C1 segment of cervical spinal cord (tissue), 14 donors: ENCODE measurements at places on chromosomes 13 and 19.
A peak's percentile ranks its signal among the peaks of the same experiment; 100 is the strongest.

DNA sequence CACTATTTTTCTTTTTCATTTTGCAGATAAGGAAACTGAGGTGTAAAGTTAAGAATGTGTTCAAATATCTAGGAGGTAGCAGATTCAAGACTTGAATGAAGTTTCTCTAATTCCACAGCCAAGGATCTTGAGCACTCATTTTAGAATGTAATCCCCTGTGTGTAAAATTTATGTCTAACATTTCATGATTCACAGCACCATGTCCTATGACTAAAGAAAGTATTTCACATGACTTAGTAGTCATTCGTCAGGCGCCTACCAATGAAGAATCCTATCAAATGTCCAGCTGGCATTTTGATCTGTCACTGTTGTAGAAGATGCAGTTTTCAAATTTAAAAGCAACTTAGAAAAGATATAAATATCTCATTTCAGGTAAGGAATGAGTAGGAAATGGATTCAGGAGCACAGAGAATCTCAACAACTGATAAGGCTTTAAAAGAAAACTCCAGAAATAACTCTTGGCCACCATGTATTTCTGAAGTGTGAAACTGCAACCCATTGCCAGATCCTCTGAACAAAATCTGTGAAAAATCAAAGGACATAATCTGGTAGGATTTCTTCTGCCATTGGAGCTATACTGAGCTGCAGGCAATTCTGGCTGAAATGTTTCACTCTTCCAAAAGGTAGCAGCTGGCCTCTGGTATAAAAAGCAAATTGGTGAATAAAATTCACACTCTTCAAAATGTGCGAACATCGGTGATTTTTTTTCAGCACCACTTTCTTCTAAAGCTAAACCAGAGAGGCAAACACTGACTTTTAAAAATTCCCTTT is 92.2 kb downstream of the DCLK1 start:
- no peak for DNase-seq

DNA sequence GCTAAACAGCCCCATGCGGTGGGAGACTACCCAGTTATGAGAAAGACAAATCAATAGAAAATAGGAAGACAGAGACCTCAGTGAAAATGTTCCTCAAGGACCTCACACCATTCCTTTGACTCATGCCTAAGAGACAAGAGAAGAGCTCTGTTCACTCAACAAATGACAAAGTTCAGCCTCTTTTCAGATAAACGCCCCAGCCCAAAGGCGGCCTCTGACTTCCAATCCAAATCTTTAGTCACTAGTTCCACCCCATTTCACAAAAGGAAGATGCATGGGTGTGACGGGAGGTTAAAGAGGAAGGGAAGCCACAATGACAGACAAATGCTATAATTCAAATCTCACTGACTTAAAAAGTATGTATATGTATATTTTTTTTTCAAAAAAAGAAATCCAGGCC is 8.1 kb downstream of the CARS2 start:
- no peak for DNase-seq

DNA sequence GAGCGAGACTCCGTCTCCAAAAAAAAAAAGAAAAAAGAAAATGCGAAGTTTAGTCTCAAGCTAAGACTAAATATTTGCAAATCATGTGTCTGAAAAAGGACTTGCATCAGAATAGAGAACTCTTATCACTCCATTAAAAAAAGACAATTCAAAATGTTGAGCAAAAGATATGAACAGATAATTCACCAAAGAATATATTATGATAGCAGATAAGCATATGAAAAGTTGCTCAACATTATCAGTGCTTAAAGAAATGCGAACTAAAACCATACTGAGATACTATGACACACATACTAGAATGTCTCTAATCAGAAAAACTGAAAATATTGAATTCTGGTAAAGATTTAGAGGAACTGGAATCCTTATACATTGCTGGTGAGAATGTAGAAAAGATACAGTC is 38.7 kb upstream of the SACS start:
- no peak for DNase-seq

DNA sequence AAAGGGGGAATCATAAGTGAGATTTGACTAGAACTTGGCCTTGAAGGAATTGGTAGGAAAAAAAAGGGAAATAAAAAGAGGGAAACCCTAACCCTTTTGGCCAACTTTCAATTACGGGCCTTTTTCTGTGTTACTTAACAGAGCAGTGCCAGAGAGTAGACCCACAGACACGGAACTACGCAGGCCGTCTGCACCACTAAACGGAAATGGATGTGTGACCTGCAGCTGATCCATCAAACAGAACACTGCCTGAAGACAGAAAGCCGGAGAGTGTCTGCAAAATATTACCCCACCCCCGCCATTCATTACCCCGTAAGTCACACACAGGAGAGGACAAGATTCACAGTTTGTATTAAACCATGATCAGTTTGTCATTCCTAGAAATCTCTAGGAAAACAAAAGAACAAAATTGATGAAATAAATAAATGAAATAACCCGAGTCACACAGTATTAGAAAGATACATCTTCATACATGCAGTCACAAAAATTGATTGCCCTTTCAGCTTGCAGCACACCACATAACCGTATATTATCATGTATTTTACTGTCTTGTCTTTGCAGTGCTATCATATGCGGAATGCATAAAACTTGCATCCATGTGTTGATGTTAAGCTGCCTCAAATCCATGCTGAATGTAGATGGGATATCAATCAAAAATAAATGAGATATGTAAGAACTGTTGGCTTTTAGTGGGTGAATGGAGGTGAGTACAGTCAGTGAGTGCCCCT is 424.7 kb downstream of the IRS2 start:
- DNase-seq: no peak

GRCh38 chr19:33032218-33032781 is 32.4 kb downstream of the RHPN2 start:
- no peak for DNase-seq

- DNase-seq: no peak
Observed at GRCh38 chr19:52992109-52993004, 21.4 kb upstream of the ERVV-1 start.

- DNase-seq: no peak
Observed at GRCh38 chr13:93118081-93118615, 108.5 kb upstream of the GPC6 start.

DNA sequence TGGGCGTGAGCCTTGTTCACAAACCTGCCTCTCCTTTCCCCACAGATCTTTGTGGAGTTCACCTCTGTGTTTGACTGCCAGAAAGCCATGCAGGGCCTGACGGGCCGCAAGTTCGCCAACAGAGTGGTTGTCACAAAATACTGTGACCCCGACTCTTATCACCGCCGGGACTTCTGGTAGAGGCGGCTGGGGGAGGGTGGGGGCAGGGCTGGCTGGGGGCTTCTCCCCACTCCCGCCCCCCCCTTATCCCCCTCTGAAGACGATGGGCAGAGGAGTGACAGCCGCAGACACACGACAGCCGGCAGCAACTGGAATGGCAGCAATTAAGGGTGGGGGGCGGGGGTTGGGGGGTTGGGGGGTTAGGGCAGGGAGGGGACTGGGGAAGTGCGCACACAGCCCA is 1.1 kb upstream of the EPN1 start:
- no peak for DNase-seq

- DNase-seq: no peak
Observed at GRCh38 chr19:23440791-23441190, 45.5 kb upstream of the ZNF91 start.

- no peak for DNase-seq
Observed at GRCh38 chr13:93344048-93344705, 117.6 kb downstream of the GPC6 start.

- DNase-seq: no peak
Observed at GRCh38 chr13:95643936-95644598, 439 bp downstream of the DZIP1 start.

GRCh38 chr19:47152632-47153031 is 22.0 kb downstream of the SAE1 start:
- no peak for DNase-seq

- no peak for DNase-seq
Observed at GRCh38 chr13:113171250-113172125, 13.0 kb downstream of the PROZ start.

DNA sequence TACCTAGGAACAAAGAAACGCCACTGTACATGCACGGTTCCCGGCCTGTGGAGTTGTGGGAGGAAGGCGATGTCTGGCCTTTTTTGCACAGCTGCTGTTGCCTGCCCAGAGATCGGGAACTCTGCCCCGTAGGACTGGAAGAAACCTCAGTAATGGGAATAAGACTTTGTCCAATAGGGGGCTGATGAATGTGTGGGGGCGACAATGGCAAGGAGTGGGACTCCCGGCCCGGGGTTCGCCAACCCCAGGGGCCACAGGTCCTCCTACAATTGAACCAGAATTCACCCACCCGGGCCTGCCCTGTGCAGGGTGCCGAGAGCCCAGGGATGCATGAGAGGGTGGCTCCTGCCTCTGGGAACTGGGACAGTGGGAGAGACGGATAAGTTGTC is 2.0 kb upstream of the CEBPA start:
- DNase-seq: no peak

DNA sequence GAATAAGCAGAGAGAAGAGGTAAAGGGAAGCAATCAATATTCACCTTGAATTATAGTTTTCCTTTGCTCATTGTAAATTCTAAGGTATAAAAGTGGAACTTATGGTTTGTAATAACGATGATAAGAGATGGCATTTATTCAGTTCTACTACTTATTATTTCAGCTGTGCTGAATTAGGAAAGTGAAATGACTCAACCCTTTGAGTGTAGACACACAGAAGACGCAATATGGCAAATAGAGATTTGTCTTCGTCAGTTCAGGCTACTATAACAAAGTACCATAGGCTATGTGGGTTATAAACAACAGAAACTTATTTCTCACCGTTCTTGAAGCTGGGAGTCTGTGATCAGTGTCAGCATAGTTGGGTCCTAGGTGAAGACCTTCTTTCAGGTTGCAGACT is 713.0 kb upstream of the PCDH9 start:
- no peak for DNase-seq

- DNase-seq: peak; percentile 91
Observed at GRCh38 chr19:20039203-20039723, at the start of gene ZNF682. Gene ZNF682 (minus strand): TSS chr19:20039505. CDS start chr19:20039345, 160 bp downstream.

DNA sequence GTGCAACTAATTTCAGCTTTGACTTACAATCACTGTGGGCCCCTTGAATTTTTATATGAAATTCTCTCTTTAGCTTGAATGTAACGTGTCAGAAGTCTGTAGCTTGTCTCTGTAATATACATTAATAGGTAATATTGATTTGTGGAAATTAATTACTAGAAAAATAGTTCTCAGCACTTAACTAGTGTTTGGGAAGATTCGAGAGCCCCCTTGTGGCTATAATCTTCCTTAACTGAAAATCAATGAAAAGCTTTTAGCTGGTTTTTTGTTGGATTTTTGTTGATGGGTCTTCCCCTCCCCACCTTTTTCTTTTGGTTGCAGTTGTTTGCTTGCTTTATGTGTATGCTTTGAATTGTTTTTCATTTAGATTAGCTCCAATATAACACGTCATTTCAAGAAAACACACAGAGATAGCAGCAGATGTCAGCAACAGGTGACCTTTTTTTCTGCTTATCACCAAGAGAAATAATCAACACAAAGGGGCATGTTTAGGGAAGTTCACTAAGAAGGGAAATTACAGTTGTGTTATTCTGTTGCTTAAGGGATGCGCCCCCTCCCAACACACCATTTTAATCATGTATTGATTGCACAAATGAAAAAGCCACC is 176.8 kb downstream of the OXGR1 start:
- no peak for DNase-seq

- DNase-seq: peak; percentile 64
Observed at GRCh38 chr19:46495786-46496099, at the start of gene PNMA8B. Gene PNMA8B (minus strand): TSS chr19:46495867. CDS start chr19:46495465, 402 bp downstream.

GRCh38 chr13:107860284-107860683 is 355.1 kb downstream of the LIG4 start:
- no peak for DNase-seq

DNA sequence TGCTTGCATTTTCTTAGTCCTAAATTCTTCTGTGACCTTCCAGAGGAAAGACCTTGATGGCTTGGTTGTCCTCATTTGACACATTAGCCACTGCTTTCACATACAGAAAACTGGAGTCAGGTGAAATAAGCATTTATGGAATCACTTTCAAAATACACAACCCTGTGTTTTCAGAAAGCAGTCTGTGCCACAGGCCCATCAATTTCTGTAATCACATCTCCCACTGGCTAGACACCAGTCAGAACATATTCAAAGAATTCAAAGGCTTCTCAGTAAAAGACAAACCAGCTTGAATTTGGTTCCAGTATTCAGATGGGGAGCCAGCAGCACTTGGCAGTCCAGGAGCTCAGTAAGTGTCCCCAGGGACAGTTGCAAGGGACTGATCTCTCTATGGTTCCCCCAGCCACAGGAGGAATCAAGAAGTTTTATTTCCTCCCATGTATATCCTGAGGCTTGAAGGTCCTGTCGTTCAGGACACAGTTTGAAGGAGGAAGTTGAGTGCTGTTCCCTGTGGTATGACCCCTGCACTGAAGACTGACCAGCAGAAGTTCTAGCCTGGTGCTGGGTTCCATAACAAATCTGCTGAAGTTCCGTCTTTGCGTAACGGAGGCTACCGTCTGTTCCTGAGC is 214.3 kb downstream of the FOXO1 start:
- peak; percentile 10 for DNase-seq

GRCh38 chr19:40804783-40805242 is 5.8 kb downstream of the EGLN2 start:
- no peak for DNase-seq

- DNase-seq: no peak
Observed at GRCh38 chr13:114174529-114174961, 4.5 kb upstream of the CFAP97D2 start.

DNA sequence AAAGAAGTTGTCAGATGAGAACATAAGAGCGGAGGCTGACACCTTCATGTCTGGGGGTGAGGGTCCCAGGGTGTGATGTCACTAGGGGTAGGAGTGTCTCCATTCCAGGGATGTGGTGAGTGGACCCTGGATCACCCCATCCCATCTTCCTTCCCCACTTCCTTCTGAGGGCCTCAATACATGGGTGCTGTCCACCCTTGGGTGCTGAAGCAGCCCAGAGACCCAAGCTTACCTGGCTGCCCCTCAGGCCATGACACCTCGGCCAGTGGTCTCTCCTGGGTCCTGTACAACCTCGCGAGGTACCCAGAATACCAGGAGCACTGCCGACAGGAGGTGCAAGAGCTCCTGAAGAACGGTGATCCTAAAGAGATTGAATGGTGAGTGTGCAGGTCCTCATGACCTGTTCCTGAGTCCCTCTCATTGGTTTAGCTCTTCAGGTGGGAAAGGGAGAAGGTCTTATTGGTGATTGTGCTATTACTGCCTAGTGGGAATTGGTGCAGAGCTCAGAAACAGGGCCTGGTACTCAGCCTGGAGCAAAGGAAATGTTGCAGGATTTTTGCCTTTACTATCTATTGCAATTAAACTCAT is 37.7 kb upstream of the CYP4F8 start:
- no peak for DNase-seq

GRCh38 chr19:2234996-2235380 is 1.1 kb downstream of the PLEKHJ1 start:
- DNase-seq: no peak

- DNase-seq: peak; percentile 4
Observed at GRCh38 chr13:33228648-33229445, 56.7 kb downstream of the STARD13 start.
